ENCODE measurements at places on chromosomes 3 and 15. TPM values are rescaled to one million over a fixed set of nuclear protein-coding genes. Genes with fewer than 3 reads are reported as not detected.

The PRICKLE2 gene
- 12.4 TPM for total RNA-seq

The PLCB2 gene
- 4.6 TPM for total RNA-seq

The CLASP2 gene
- total RNA-seq, result 70.1 TPM

The EPHB1 gene
- total RNA-seq, result 1.1 TPM

The ZNF620 gene
- 1.5 TPM for total RNA-seq

The C3orf62 gene
- total RNA-seq, result 2.9 TPM

The POPDC2 gene
- 702 TPM for total RNA-seq

The SSUH2 gene
- total RNA-seq, result 2.4 TPM

The MINAR1 gene
- total RNA-seq, result 0.19 TPM

The ANP32A gene
- 180 TPM for total RNA-seq

DNA sequence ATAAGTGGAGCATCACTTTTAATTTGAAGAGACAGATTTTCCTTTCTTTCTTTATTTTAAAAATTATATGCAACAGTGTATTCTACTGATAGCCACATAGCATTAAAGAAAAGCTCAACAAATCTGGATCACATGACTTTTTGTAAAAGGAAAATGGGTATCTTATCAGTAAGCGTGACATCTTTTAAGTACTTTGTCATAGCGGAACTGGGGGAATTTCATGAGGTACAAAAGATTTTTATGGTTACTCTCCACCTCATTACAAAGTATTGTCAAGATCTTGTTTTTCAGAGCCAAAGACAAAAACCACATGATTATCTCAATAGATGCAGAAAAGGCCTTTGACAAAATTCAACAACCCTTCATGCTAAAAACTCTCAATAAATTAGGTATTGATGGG lies 219.6 kb upstream of the ZPLD1 start:
- no peak for DNase-seq

GRCh38 chr15:93800805-93801204 lies 430.6 kb upstream of the MCTP2 start:
- DNase-seq, result no peak

DNA sequence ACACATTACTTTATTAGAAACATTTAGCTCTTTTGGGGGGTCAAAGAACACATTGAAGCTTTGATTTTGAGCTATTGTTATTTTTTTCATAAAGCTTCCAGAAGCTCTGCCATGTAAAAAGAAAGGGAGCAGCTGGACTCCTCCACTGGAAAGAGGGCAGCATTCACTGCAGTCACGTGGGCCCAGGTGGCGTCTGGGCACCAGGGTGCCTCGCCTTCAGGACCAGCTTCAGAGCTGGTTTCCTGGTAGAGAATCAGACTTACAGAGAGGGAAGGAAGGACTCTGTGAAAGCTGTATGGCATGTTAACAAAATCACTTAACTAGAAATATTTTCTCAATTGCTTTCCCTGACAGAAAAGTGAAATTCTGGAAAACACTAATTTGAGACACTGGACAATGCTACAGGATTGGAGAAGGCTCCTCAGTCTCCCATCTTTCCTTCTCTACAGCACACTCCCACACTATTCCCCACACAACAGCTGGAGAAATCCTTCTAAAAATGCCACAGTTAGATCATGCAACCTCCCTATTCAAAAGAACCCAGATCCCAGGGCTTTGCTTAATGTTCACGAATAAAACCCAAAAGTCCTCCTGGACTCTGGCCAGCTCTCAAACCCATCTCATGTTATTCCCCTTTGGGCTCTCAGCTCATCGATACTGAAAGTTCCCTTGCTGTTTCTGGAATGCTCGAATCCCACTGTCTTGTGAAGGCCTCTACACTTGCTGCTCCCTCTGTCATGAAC lies 83.2 kb downstream of the NFKBIZ start:
- no peak for DNase-seq

- no peak for DNase-seq
Observed at GRCh38 chr15:60551781-60552161, 72.8 kb upstream of the ICE2 start.

- no peak for DNase-seq
Observed at GRCh38 chr3:96756516-96756915, 57.9 kb upstream of the EPHA6 start.

DNA sequence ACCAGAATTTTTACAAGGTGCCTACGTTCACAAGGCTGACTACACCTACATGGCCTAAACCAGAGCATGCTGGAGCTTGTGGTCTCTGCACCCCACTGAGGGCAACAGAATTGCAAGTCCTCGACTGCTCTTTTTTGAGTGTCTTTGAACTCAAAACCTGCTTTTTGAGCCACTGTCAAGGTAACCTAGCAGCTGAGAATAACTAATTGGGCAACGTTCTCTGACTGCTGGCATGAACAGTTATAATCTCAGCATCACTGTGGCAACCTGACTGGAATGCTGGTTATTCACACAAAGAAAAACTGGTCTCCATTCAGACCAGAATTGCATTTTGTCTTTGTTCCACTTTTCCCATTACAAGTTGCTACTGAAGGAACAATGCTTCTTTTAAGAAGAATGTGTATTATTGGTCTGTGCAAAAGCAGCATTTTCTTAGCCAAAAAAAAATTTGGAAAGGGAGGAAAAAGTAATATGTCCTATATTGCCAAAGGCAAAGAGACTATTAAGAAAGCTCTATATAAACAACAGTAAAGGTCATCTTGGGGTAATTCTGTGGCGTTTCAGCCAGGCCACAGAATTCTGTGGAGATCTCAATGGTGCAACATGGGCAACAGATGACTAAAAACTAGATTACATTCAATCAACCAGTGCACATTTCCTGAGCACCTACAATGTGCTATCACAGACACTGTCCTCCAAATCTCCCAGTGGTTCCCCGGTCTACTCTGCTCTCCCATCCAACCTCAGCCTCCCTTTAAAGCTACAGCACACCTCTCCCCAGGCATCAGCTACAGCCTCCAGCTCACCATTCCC lies 76.8 kb downstream of the TNIK start:
- no peak for DNase-seq

- no peak for DNase-seq
Observed at GRCh38 chr15:58462547-58462946, 30.8 kb downstream of the LIPC start.

DNA sequence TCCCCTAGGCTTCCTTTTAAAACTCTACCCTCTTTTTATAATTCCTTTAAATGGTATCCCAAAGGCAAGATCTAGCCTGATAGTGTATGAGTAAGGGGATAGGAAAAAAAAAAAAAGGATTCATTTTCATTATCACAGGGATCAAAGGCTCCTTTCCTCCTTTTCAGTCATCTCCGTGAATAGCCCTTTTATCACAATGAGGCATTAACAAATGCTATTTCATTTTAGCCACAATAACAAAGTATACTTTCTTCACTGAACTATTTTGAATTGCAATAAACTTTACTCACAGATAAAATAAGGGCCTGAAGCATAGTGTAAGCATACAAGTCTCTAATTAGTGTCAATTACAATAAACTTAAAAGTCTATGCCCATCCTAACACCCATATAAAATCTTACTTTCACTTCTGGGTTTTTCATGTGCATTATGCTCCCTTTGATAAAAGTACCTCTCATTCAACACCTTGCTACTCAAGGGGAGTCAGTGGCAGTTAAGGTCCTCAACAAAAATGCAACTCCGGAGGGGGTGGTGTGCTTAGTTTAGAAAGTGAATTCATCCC lies 8.6 kb downstream of the HIGD1A start:
- no peak for DNase-seq

- DNase-seq, result peak; percentile 64
Observed at GRCh38 chr3:127645371-127646015, 16.5 kb downstream of the PODXL2 start.

DNA sequence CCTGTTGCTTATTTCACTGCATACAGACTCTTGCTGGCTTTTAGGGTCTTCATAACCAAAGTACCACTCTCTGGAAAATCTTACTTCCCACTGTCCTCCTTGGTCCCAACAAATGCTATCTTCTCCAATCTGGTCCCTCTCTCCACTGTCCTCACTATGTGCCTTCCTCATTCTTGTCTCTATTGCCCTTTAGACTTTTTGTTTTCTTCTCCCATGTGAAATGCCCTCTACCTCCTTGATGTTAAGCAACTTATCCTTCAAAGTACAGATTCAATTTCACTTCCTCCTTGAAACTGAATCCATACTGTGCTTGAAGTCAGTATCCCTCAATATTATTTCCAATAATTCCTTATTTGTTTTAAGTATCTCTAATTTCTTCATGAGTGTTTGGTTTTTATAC lies 60.8 kb downstream of the CGGBP1 start:
- no peak for DNase-seq

GRCh38 chr3:52233968-52234367 lies 5.0 kb downstream of the TWF2 start:
- no peak for DNase-seq

GRCh38 chr3:53282581-53282980 lies 26.8 kb upstream of the TKT start:
- DNase-seq, result no peak

DNA sequence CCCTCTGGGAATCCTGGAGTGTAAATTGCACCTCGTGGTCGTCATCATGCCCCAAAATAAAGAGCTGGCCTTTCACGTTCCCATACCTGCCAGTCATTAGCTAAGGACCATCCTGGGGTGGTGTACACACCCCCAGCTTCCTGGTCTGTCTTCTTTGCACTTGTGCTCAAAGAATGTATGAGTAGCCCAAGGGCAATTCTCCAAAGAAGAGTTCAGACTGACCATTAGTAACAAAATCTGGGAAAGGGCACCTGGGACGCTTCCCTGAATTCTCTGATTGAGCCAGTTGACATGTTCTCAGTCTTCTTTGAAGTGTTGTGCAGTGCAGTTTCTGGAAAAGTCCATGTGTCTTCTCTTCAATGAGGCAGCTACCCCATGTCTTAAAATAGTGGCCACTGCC lies 34.8 kb downstream of the FAM3D start:
- no peak for DNase-seq

DNA sequence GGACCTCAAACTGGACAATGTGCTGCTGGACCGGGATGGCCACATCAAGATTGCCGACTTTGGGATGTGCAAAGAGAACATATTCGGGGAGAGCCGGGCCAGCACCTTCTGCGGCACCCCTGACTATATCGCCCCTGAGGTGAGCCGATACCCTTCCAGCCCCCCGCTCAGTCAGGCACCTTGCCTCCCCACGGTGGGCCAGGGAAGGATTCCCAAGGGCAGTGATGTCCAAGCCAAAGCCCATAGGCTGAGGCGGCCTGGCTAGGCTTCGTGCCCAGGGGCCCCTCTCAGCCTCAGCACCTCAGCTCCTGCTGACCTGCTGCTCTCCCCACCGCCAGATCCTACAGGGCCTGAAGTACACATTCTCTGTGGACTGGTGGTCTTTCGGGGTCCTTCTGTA lies 27.7 kb downstream of the PRKCD start:
- no peak for DNase-seq

- peak; percentile 64 for DNase-seq
Observed at GRCh38 chr3:122921791-122922651, 105.5 kb downstream of the SEMA5B start.

GRCh38 chr3:5115506-5116162 lies 6.5 kb upstream of the ARL8B start:
- DNase-seq, result no peak

DNA sequence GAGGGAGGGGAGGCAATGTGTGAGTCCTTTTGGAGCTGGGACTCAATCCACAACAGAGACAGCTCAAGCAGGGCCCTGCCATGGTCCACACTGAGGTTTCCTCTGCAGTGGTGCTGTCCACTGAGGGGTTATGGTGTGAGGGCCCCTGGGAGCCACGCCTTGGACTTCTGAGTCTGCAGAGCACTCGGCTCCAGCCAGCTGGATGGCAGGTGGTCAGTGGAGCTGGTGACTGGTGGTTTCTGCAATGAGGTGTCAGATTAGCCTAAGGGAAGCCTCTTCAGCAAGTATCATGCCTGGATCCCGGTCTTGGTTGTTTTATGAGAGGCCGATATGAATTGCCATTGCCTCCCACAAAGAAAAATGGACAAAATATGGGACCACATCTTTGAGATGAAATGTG lies 21.7 kb downstream of the LSM3 start:
- no peak for DNase-seq

GRCh38 chr3:149343951-149344350 lies 10.5 kb upstream of the TM4SF18 start:
- no peak for DNase-seq

DNA sequence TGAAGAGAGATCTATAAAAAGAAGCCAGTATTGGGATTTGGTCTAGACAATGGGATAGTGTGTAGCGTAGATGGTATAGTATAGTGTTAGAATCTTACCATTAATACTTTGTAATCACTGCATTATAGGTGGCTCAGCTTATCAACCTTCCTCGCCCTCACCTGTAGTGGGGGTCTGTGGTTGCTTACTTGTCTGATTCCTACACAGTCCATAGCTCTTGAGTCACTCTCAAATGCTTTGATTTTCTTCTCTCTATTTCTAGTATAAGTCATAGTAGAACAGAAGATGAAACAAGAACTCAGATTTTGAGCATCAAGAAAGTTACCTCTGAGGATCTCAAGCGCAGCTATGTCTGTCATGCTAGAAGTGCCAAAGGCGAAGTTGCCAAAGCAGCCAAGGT lies 115.2 kb downstream of the IL1RAP start:
- DNase-seq, result no peak

DNA sequence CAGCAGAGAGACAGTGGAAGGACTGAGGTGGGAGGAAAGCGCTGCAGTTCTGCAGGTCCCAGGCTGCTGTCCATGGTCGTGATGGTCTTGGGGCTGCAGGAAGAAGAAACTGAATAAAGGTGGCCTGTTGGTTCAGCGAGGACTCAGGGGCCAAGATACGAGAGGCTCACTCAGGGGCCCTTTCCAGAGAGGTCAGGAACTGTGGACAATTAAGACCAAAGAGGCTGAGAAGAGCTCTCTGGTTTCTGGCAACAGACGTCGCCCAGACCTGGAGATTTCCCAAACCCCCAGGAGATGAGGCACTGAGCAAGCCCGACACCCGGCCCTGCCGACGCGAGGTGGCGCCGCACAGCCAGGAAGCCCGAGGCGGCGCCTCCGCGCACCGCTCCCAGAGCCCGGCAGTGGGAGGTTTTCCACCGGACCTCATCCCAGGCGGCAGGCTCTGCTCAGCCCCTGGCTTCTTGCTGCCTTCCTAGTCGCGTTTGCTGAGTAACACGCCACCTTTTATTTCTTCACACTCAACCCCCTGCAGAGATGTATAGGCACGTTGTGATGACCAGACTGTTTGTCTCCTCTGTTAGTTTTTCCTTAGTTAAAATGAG lies 56.4 kb upstream of the ARRDC4 start:
- DNase-seq, result peak; percentile 86

- peak; percentile 78 for DNase-seq
Observed at GRCh38 chr3:21750831-21751391, at the start of gene ZNF385D. TSS of gene ZNF385D (minus strand) at chr3:21751210. CDS start at chr3:21750916, 294 bp downstream.

DNA sequence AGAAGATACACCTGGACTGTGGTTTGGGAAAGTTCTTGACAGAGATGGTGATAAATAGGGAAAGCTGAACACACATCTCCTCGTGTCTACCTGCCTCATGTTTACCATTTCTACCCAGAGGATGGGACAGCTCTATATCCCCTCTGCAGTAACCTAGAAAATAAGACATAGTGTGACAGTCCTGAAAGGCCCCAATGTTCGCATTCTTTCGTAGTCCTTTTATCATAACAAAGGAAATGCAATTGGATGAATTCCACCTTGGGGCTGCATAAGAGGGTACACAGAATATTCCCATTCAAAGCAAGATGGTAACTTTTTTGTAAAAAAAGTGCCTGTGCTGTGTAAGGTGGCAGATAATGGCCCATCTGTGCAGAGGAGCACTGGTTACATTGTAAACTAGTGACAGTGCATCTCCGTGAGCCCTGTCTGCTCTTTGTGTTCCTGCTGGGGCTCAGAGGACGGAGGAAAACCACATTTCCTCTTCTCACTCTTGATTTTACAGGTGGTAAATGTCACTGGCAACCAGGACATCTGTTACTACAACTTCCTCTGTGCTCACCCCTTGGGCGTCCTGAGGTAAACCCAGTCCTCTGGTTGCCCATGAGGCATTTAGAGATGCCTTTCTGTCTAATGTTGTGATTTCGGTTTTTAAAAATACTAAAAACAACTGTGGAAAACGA lies 74.3 kb downstream of the SIDT1 start:
- DNase-seq, result no peak
